CD4-positive, alpha-beta T cell treated with Interleukin-4 for 1 hour (primary cell): ENCODE measurements at places on chromosomes 4 and X.

GRCh38 chr4:146381263-146381872 lies 140.4 kb downstream of the SLC10A7 start:
- DNase-seq, result no peak

DNA sequence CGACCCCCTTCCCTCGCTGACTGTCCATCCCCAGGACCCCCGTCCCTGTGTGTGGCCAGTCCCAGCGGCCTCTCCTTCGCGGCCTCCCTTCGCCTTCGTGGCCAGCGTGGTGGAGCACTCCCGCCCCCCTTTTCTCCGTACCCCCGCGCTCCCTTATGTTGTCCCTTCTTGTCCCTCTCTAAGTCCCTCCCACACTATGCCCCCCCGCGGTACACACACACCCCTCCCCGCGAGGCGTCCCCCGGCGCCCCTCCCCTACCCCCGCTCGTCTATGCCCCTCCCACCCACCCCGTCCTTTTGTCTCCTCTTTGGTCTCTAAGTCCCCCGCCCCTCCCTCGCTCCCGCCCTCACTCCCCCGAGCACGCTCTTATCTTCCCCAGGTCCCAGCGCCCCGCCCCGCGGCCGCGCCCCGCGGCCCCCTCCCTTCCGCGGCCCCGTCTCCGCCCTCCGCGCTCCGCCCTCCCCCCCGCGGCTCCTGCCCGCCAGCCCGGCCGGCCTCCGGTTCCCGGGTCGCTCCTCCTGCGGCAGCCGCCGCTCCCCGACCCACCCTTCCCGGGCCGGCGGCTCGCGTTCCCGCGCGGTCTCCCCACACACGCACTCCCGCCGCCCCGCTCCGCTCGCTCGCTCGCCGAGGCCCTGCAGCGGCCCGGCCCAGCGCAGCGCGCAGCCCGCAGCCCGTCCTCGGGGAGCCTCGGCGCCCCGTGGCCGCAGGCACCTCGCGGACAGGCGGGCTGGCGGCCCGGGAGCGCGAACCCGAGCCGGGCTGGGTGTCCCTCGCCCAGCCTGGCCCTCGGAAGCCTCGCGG lies 26.3 kb downstream of the UTP14A start:
- peak; percentile 89 for DNase-seq

GRCh38 chrX:110698696-110699095 lies 96.9 kb downstream of the CHRDL1 start:
- no peak for DNase-seq

DNA sequence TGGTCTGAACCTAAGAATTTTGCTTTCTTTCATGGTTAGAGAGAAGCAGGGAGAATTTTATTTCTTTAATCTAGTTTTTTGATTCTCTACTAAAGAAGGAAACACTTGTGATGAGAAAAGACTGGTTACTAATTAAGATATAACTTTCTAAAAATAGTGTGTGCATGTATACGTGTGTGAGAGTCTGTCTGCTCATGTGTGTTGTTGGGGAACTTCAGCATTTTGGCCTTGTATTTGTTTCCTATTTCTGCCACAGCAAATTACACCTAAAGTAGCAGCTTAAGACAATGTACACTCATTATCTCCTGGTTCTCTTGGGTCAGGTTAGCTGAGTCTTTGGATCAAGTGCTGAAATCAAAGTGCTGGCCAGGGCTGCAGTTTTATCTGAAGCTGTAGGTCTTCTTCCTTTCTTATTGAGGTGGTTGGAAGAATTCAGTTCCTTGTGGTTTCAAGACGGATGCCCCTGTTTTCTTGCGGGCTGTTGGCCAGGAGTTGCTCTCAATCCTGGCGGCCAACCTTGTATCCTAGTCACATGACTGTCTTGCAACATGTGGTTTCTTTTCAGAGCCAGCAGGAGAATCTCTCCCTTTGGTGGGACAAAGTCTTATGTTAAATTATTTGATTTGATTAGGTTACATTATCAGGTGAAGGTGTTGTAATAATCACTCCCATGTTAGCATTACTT lies 188.4 kb upstream of the CLNK start:
- DNase-seq, result no peak

DNA sequence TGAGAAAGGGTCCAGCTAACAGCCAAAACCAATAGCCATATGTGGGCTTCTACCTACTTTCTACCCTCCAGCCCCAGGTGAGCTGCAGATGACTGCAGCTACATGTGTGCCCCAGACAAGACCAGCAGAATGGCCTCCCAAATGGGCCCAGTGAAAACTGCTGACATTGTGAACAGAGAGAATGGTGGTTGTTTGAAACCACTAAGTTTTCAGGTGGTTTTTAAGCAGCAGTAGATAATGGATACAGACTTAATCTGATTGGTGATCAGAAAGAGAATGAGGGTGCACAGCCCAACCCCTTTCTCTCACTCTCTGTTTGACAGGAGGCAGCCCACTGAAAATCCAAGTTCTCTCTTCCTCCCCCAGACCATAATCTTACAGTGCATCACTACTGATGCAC lies 42.5 kb upstream of the BBS12 start:
- no peak for DNase-seq

- no peak for DNase-seq
Observed at GRCh38 chrX:40418146-40418812, 162.5 kb upstream of the ATP6AP2 start.

- DNase-seq, result no peak
Observed at GRCh38 chr4:105182211-105182610, 35.5 kb downstream of the TET2 start.

DNA sequence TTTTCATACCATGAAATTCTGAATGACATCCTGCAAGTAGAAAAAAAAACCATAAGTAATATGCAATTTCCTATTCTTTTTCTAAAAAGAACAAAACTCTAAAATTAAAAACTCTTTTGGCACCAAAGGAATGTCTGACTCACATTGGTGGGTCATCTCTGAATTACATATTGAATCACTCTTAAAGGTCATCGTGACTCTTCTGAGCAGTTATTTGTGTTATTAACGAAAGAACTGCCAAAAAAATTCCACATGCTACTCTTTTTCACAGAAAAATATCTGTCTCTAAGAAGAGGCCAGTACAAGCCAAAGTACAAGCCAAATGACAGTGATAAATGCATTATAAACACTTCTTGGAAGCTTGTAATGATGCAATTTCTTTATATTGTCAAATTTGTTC lies 282.2 kb downstream of the GUCY2F start:
- DNase-seq, result no peak

- no peak for DNase-seq
Observed at GRCh38 chr4:15235135-15235534, 192.7 kb upstream of the C1QTNF7 start.

DNA sequence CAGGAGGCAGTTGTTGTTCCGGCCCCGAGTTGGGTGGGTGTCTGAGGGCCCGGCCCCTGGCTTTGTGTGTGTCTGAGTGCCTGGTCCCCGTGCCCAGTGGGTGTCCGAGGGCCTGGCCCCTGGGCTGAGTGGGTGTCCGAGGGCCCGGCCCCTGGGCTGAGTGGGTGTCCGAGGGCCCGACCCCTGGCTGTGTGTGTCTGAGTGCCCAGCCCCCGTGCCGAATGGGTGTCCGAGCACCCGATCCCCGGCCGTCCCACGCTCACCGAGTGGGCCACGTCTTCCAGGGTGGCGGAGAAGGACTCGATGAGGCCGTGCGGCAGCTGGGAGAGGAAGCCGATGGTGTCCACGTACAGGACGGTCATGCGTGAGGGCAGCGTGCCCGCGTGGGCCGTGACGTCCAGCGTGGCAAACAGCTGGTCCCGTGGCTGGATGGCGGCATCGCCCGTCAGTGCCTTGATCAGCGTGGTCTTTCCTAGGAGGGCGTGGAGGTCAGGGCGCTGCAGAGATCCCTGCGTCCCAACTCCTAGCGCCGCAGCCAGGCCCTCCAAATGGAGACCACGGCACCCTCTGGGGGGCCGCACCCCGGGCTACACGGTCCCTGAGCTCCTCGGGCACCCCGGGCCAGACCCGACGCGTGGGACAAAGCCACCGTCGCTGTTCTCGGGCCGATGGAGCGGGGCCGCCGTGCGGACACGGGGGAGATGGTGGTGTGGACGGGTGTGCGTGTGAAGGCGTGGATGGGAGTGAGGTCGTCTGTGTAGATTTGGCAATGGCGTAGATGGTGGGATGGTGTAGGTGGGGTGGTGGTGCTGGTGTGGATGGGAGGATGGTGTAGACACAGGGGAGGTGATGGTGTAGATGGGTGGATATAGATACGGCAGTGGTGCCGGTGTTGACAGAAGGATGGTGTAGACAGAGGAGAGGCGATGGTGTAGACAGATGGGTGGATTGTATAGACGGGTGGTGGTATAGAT lies 7.2 kb downstream of the GTPBP6 start:
- DNase-seq, result no peak

DNA sequence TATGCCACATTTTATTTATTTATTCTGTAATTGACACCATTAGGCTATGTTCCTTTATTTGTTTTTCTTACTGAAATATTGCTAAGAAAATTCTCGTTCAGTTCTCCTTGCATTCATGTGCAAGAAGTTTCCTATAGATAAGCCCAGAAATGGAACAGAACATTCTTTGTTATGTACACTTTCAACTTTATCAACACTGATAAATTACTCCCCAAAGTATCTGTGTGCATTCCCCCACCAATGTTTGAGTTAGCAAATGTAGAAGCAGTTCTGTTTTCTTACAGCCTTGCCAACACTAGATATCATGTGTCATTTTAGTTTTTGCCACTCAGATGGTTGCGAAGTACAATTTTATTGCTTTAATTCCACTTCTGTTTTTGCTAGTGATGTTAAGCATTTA lies 166.4 kb upstream of the NPY2R start:
- DNase-seq, result no peak

DNA sequence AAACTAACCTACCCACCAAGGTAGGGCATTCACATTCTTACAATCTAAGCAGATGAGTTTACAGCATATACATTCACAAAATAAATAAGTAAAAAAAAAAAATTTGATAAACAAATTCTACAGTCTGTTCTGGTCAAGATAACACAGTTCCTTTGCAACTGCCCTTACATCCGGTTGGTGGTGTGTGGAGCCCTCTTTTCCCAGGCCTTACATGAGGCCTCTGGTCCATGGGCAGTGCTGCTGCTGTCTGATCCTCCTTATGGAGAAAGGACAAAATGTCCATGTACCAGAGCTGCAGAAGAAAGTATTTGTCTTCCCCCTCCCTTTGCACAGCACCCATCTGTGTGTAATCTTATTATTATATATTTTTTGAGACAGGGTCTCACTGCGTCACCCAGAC lies 2.2 kb upstream of the SEPTIN11 start:
- no peak for DNase-seq

DNA sequence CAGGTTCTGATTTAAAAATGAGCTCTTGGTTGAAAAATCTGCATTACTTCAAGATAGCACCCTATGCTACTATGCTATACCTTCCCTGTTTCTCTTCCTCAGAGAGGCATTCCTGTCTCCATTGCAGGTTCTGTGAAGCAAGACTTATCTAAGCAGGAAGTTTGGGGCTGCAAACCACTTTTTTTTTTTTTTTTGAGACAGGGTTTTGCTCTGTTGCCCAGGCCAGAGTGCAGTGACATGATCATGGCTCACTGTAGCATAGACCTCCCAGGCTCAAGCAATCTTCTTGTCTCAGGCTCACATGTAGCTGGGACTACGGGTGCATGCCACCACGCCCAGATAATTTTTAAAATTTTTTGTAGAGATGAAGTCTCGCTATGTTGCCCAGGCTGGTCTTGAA lies 4.0 kb upstream of the CCNG2 start:
- DNase-seq, result no peak

GRCh38 chr4:89365776-89366175 lies 58.2 kb upstream of the GPRIN3 start:
- DNase-seq, result no peak

DNA sequence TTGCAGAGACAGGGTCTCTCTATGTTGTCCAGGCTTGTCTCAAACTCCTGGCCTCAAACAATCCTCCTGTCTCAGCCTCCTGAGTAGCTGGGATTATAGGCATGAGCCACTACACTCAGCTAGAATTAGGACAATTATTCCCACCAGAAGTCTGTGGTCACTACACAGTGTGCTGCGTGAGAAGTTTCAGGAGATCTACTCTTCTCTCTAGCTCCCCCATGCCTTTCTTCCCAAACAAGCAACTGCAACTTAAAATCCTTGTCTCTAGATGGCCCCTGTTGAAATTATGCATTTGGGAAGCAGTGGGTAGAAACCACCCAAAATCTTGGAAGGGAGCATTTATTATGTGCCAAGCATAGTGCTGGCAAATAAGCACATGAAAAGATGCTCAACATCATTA lies 21.1 kb upstream of the MAP7D3 start:
- DNase-seq, result no peak

- DNase-seq, result no peak
Observed at GRCh38 chr4:107631560-107631959, 88.5 kb downstream of the PAPSS1 start.

- DNase-seq, result no peak
Observed at GRCh38 chr4:79923281-79923680, 149.7 kb downstream of the ANTXR2 start.

DNA sequence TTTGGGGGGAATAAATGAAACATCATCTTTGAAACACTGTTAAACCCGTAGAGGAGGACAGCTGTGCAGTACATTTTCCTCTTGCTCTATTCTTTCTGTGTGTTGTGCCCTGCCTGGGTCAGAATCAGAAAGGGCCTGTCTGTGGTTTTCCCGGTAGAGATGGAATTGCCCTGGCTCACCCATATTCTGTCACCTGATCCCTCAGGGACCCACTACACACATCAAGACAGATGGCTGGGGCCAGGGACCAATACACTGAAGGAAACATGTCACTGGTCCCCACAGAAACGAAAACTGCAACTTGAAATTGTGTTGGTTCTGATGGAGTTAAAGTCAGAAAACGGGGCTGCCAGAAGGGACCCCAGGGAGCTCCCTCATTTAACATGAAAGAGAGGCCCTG lies 114.9 kb downstream of the ZNF827 start:
- DNase-seq, result no peak

DNA sequence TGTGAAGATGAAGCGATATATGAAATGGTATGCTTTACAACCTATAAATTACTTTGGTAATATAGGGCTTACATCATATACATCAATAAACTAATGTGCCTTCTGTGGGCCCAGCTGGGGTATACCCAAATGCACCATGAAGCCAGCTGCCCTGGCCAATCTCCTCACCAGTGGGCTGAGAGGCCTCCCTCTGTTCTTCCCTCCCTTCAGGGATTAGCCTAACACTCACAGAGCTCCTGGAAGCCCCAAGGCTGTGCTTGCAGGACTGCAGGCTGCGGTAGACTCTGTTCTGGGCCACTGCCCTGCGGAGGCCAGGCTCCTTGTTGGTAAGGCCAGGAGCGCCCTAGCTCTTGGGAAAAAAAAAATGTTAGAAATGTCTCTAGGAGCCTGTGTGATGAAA lies 33.9 kb downstream of the PAGE1 start:
- no peak for DNase-seq

DNA sequence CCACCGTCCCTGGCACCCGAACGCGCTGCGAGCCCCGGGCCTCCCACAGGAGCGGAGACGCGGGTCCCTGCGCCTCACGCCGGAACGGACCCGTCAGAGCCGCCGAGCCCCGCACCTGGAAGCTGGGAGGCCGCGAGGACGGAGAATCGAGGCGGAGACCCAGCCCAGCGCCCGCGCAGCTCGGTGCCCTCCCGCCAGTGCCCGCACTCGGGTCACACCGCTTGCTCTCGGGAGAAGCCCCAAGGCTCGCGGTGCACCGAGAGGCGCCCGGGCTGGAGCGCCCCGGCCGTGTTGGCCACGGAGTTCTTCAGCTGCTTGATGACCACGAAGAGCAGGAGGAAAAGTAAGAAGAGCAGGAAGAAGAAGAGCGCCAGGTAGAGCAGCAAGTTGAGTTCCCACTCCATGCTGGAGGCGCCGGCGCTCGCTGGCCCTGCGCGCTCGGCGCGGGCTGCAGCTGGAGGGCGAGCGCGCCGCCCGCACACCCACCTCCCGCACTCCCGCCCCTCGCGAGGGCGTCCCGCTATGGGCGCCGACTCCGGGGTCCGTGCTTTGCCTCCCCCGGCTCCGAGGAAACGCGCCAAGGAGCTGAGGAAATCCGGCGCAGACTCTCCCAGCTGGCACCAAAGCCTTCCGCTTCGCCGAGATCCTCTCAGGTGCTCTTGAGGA lies at the start of gene SMIM43:
Gene SMIM43 (minus strand): TSS at position 463 of the 666 bp plus-strand sequence. CDS start 59 bp downstream, at position 404.
- no peak for DNase-seq
